GM12891 (cell line): ENCODE measurements at places on chromosomes 13 and 19.

DNA sequence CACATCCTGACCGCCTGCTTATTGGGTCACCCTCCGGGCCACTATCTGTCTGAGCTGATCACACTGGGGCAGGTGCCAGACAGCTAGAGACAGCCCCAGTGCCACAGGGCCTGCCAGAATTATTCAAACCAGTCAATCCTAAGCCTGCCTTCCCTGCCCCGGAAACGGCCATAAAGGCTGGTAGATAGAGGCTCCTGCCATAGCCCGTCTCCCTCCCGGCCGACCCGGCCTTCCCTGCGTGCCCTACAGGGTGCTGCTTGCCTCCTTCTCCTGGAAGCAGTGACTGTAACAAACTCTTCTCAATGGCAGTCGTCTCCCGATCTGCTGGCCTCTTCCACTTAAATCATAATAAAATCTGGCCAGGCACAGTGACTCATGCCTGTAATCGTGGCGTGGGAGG is 158.6 kb upstream of the SOX1 start:
- no peak for DNase-seq

GRCh38 chr13:41995946-41996345 is 35.0 kb upstream of the VWA8 start:
- no peak for DNase-seq

DNA sequence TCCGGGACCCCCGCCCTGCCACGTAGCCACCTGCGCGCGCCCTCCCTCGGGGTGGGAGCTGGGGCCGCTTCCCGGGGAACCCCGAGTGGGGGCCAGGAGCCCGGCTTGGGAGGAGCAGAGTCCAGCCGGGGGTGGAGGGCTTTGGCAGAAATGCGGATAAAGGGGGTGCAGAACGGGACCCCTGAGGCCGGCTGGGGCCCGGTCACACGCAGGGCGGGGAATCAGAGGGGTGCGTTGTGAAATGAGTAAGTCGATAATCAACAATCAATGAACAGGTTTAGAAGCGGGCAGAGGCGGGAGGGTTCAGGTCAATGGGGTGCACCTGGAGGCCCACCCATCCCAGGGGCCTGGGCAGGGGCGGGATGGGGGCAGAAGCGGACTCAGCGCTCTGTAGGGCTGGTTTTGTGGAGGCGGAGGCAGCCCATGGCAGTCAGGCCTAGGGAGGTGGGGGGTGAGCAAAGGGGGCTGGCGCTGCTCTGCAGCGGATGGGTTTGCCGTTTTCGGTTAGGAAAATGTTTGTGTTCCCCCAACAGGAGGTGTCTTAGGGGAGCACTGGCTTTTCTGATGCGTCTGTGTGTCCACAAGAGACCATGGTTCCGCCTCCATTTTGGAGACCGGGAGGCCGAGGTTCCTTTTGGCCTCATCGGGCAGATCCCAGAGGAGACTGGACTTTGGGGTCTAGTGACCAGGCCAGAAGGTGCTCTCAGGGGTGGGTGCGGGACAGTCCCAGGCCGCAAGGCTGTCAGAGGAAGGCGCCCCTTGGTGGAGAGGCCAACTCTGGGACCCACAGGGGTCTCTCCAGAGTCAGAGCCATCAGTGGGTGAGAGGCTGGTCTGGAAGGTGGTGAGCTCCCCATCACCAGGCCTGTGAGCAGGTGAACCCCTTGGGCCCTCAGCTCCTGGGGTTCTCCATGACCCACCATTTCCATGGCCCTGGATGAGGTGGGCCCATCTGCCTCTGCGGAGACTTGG is 683 bp upstream of the DIRAS1 start:
- no peak for DNase-seq

DNA sequence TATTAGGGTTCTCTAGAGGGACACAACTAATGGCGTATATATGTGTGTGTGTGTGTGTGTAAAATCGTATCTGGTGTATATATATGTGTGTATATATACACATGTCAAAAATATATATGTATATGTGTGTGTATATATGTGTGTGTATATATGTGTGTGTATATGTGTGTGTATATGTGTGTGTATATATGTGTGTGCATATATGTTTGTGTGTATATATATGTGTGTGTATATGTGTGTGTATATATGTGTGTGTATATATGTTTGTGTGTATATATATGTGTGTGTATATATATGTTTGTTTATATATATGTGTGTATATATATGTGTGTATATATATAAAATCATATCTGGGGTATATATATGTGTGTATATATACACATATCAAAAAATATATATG is 5.4 kb upstream of the LILRB5 start:
- no peak for DNase-seq

- no peak for DNase-seq
Observed at GRCh38 chr19:41261474-41262190, 2.5 kb upstream of the HNRNPUL1 start.

GRCh38 chr19:33773704-33774624 is 22.7 kb upstream of the KCTD15 start:
- no peak for DNase-seq
